Muscle of back (tissue), 13 donors: ENCODE measurements at places on chromosomes 4 and X.

GRCh38 chr4:8874896-8875680, 3.4 kb upstream of the HMX1 start:
- no peak for DNase-seq

DNA sequence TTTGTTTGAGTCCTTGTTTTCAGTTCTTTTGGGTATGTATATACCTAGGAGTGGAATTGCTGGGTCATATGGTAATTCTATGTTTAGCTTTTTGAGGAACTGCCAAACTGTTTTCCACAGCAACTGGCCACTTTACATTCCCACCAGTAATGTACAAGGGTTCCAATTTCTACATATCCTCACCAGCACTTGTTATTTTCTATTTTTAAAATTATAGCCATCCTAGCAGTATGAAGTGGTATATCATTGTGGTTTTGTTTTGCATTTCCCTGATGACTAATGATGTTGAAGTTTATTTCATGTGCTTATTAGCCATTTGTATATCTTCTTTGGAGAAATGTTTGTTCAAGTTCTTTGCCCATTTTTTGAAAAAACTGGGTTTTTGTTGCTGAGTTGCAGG, 39.6 kb downstream of the TMEM164 start:
- no peak for DNase-seq

GRCh38 chrX:36407836-36408235, 488.3 kb downstream of the CFAP47 start:
- peak; percentile 7 for DNase-seq

DNA sequence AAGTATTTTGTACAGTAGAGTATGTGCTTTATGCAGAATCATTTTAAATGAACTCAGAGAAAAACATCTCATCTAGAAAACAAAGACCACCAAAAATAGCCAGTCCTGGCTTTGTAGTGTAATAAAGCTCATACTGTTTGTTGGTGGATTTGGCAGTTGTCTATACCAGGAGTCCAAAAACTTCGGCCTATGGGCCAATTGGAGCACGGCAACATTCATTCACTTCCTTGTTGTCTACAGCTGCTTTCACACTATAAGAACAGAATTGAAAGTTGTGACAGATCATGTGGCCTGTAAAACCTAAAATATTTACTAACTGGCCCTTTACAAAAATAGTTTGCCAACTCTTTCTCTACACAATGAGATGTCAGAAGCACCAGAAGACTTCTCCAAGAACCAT, 5.3 kb downstream of the FBXW7 start:
- DNase-seq = no peak

DNA sequence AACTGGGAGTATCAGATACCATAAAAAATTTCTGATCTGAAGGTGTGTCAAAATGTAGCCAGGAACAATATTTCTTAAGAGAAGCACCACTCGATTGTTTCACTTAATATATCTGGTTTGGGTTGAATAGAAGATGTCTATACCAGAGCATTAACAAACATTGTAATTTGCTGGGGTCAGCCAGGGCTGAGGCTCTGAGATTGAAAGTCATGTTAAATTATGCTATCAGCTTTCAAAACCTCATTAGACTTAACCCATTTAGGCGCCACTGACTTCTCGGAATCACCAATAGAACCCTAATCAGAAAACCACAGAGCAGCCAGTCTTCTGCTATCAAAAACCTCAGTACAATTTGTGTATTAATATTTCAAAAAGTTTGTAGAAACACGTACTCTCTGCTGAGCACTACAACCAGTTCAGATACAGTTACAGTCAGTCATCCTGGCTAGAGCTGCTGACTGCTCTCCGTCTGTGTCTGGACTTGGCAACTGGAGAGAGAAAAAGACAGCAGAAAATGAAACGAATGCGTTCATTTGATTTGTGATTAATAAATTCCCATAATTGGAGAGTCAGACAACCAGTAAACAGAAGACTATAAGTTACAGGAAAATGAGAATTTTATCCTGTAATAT, 848.6 kb upstream of the PABPC4L start:
- DNase-seq = no peak

- peak; percentile 82 for DNase-seq
Measured at GRCh38 chr4:165378745-165379677, at the start of gene CPE. Gene CPE, plus strand, starts transcription at chr4:165379008. Its CDS starts 214 bp downstream, at chr4:165379222.

DNA sequence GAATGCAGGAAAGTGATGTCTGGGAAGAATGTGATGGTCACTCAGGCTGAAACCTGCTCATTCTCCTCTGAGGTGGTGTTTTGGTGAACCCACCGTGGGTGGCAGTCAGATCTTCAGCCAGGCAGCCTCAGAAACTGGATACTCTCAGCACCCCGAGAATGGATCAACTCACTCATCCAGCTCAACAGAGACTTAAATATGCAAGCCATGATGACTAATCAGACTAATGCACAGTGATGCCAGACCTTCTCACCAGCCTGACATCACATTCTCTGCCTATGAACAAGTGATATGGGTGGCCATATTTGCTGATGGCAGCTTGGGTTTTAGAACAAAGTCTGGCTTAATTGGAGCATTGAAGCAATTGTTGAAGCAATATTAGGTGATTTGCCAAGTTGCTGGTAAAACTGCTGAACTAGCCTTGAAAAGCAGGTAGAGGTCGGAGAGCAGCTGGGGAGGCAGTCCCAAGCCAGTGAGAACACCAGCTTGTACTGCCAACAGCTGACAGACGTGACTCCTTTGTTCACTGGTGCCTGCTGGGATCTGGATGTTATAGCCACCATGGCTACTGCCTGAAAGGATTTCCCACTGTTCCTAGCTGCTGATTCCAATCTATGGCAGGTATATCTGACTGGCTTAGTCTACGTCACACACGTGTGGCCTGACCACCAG, 608.1 kb downstream of the MID1IP1 start:
- DNase-seq = no peak

DNA sequence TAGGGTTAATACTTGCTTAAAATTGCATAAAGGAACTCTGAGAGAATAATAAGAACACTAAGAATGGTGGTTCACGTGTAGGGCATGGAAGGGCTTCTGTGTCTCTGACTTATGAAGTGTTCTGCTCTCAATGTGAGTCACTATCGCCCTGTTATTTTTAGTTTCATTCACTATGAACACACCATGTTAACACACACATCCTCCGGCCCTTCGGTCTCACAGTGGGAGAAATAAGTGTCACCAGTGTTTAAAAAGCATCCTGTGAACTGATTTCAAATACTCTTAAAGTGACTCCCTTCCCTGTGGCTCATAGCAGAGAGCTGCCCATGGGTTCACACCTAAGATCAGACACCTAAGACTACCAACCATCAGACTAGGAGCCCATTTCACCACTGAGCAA, 33.8 kb upstream of the FGFBP2 start:
- no peak for DNase-seq

GRCh38 chr4:114922592-114922933, 190.9 kb downstream of the NDST4 start:
- DNase-seq = no peak

- peak; percentile 6 for DNase-seq
Measured at GRCh38 chr4:140427919-140428471, 547 bp upstream of the CLGN start.

- DNase-seq = no peak
Measured at GRCh38 chr4:142231787-142232186, 595.4 kb downstream of the IL15 start.
